ENCODE measurements at places on chromosomes 7 and 10. TPM values are rescaled to one million over a fixed set of nuclear protein-coding genes. Genes with fewer than 3 reads are reported as not detected.

The RBP3 gene
- total RNA-seq: not detected

The CYP2C19 gene
- not detected for total RNA-seq

The PITRM1 gene
- 27.8 TPM for total RNA-seq

The TFR2 gene
- 2.3 TPM for total RNA-seq

The WDFY4 gene
- not detected for total RNA-seq

The SLC16A12 gene
- 0.77 TPM for total RNA-seq

The TSPAN33 gene
- 36.7 TPM for total RNA-seq

The COL1A2 gene
- total RNA-seq: 42.8 TPM

The MRLN gene
- not detected for total RNA-seq

The CAMK2B gene
- 0.17 TPM for total RNA-seq

Data from H9 (cell line).